H7 (cell line): ENCODE measurements at places on chromosomes 7 and 10.
A peak's percentile ranks its signal among the peaks of the same experiment; 100 is the strongest.

DNA sequence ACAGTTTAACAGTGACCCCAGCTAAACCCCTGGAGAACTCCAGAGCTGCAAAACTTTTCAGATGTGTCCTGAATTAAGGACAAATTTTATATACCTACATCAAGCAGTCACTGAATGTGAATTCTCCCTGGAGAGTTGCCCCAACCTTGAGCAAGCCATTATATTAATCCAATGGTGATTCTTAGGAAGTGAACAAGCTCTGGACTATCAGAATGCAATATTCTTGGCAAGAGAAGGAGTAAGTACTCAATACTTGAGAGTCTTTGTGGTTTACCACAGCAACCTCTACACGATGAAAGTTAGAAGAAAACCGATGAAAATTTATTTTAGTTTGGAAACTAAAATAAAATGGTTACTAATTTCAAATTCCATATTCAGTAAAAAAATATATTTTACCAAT is 19.3 kb upstream of the ZNF365 start:
- no peak for DNase-seq

DNA sequence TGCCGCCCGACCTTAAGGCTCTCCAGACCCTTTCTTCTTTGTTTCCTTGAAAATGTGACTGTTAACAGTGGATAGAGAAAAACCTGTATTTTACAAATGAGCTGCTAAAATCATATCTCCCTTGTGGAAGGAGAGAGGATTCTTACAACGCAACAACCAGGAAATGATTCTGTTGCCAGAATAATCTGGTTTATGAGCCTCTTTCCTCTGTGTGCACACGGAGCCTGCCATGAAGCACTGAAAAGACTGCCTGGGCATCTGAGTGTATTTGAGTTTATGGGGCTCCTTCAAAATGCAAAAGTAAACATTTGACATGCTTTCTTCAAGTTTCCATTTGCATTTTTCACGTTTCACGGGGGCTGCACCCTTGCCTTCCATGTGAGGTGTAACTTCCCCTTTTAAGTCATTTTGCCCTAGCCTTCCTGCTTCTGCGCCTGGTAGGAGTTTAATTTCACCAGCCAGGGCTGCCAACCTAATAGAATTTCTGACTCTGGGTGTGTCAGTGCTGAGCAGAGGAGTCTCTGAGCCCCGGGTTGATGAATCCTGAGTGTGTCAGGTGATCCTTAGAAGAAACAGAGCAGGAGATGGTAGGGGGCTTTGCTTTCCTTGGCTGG is 101.2 kb downstream of the GRB10 start:
- DNase-seq, result no peak

- DNase-seq, result no peak
Observed at GRCh38 chr10:14736600-14737081, 38.1 kb downstream of the FAM107B start.

GRCh38 chr10:3197348-3198003 is 24.9 kb upstream of the PITRM1 start:
- DNase-seq, result peak; percentile 94

DNA sequence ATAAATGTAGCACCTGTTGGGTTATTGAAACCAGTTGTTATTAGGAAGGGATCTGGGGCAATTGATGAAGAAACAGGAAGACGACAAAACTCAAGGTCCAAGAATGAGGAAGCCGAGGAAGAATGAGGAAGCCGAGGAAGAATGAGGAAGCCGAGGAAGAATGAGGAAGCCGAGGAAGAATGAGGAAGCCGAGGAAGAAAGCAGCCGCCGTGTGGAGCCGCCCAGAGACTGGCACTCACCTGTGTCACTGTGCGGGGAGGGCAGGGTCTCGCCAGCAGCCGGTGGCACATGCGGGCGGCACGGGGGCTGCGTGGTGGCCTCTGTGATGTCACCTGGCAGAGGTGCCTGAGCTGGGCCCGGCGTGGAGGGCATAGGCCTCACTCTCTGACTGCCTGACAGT is 71.1 kb upstream of the CFAP46 start:
- DNase-seq, result no peak

GRCh38 chr7:23211589-23211988 is 29.7 kb downstream of the NUP42 start:
- peak; percentile 83 for DNase-seq

DNA sequence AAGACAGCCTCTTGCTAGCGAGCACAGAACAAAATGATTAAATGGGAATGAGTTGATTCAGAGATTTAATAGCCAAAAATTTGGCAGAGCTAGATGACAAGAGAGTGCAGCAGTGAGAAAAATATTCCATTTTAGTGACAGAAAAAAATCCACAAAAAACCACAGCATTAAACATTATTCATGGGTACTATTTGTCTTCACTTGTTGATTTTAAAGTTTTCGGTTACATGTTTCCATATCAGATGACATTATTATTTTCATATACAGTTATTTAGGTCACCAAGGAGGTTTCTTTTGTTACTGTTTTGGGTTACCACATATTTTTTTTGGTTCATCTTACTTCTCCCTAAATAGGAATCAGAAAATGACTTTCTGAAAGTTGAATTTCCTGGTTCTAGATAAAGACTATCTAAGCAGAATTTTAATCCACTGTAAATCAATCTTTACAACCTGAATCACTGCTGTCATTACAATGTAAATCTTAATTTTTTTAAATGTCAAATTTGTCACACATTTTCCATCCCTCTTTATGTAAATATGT is 87.9 kb downstream of the SVIL start:
- DNase-seq, result no peak

- DNase-seq, result no peak
Observed at GRCh38 chr10:70991140-70992124, 103.1 kb upstream of the PCBD1 start.

DNA sequence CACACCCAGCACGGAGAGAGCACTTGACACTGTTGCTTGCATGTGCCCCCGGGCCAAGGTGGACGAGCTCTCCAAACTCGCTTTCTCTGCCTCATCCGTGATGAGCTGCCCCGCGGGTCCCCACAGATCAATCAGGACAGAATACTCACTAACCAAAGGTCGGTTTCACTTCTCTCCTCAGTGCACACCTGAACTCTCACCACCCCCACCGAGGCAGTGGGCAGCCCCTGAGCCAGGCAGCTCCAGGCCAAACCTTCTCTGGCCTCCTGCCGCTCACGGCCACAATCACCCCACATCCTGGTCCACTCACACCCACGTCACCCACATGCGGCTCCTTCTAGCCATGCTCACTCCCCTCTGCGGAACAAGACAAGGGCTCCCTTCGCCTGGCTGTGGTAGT is 443.9 kb downstream of the DNAJB6 start:
- DNase-seq, result no peak

DNA sequence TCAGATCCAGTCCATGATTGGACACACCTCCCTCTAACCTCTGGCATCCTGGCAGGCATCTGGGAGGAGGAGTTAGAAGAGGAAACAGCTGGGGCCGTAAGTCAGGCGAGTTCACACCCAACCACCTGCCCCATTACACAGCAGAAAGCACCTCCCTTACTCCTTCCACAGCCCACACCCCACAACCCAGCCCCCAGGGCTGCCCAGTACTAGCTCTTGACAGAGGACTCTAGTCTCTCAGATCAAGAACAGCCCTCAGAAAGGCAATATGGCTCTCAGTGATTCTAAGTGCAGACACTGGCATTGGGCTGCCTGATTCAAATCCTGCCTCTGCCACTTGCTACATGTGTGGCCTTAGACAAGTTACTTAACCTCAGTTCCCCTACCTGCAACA is 34.1 kb downstream of the KCNMA1 start:
- DNase-seq, result no peak

DNA sequence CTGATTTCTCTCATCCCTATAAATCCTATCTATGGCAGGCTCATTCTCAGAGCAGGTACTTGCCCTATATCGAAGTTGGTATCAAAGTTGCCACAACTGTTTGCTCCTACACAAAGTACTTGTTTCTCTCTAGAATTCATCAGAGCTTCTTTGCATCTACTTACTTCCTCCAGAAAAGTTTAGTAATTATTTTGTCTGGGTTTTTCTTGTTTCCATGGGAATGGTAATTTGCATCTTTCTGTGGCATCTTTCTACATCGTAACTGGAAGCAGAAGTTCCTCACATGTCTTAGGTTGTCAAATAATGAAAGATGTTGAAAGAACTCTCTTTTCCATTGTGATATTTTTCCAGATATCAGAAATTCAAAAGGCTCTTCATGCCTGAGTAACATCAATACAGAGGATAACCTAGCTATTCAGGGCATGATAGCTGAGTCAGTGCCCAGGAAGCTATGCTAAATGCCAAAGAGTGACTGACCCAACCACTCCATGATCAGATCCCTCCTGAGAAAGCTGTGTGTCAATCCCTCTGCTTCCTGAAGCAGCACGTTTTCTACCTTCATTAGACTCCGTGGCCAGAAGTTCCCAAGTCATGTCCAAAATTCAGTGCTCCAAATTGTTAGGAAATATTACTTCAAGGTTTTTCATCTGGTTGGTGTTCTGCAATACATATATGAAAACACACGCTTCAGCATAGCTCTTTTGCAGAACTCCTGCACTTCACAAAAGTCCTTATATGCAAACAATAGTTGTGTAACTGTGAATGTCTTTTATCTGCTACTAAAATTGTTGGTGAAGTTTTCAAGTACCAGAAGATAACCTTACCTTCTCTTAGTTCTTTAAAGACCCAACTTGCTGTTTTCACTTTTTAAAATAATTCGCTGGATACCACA is 216.5 kb downstream of the VTI1A start:
- no peak for DNase-seq

DNA sequence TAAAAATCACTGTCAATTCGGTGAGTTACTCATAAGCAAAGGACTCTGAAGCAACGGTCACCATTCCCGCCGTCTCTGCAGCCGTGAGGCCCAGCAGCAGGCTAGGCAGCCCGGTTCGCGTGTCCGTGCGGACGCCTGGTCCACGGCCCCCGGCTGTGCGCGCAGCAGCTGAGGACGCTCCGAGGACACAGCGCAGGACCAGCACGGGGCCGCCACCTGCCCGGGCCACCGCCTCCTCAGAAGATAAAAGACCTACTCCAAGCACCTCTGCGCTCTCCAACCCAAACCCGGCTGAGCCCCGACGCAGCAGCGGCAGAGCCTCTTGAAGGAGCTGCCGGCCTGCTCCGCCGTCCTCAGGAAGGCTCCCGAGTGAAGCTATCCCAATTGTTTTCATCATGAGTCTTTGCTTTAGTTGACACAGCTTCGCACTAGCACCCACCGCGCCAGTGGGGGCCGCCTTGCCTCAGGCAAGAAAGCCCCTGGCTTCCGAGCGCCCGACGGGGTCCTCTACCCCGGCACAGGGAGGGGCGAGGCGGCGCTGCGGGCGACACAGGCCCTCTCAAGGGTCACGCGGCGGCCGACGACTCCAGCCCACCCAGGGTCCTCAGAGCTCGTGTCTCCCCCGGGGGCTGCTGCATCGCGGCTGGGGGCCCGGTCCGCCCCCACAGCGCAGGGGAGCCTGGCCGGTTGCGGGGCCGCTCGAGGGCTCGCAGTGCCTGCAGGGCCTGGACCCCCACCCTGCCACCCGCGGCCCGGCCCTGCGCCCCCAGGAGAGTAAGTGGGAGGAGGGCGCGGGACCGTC is 16.9 kb upstream of the GPR146 start:
- peak; percentile 91 for DNase-seq

DNA sequence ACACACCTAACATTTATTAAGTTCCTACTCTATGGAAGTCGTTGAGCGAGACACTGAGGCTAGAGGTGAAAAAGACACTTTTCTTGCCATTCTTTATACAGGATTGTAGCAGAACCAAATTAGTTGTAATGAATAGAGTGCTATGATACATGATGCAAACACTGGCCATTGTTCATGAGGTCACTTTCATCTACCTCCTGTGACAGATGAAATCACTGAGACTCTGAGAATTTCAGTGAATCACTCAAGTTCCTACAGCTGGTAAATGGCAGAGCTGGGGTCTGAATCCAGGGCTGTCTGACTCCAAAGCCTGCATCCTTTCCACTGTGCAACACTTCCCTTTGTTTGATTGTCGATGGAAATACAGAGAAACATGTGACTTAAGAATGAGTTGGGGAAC is 657.6 kb downstream of the LRMDA start:
- no peak for DNase-seq

GRCh38 chr10:84291384-84291783 is 37.0 kb upstream of the CCSER2 start:
- peak; percentile 60 for DNase-seq

DNA sequence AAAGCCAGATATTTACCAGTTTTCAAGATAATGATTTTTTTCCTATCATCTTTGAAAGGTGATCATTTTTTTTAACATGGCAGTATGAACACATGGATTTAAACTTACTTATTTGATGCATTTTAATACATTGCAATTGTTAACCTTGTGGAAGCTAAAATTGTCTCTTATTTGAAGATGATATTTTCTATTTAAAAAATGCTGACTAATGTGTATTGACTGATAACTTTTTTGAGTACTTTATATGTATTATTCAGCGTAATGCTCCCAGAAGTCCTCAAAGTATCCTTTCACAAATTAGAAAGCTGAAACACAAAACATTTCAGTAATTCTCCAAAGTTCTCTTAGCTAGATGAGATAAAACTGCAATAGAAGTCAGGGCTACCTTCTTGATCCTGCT is 677.3 kb downstream of the NRG3 start:
- DNase-seq, result no peak

GRCh38 chr10:19904202-19904661 is 88.0 kb downstream of the PLXDC2 start:
- no peak for DNase-seq

- DNase-seq, result peak; percentile 11
Observed at GRCh38 chr10:69321039-69321715, 42.9 kb downstream of the HK1 start.

GRCh38 chr7:27205325-27206280 is 5.7 kb upstream of the HOXA13 start:
- peak; percentile 76 for DNase-seq

GRCh38 chr7:100893910-100894721 is 1.6 kb downstream of the ACHE start:
- DNase-seq, result peak; percentile 59
